Fibroblast of skin of right biceps (primary cell): ENCODE measurements at places on chromosomes 7 and 10.
A peak's percentile ranks its signal among the peaks of the same experiment; 100 is the strongest.

GRCh38 chr10:69045441-69046300 lies 42.2 kb upstream of the SRGN start:
- DNase-seq, result no peak

DNA sequence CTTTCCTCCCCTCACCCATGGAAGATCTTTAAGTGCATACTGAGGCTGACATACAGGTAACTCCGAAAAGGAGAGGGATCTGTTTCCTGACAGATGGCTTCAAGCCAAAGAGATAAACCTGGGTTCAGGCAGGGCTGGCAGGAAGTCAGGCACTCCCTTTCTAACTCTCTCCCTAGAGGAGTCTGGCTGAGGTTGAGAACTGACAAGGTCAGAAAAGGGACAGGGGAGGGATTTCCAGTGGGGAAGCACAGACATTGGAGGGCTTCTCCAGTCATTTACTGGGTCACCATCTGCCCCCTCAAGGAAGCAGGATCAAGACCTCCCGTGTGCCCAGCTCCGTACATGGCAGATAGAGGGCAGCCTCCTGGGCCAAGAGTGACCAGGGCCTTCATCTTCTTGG lies 31.6 kb downstream of the TLX1 start:
- DNase-seq, result no peak

- no peak for DNase-seq
Observed at GRCh38 chr10:85719408-85719807, 647.2 kb downstream of the GRID1 start.

GRCh38 chr10:48805848-48806247 lies 121.2 kb downstream of the WDFY4 start:
- no peak for DNase-seq

GRCh38 chr7:86644282-86645224 lies 844 bp downstream of the GRM3 start:
- DNase-seq, result no peak

- no peak for DNase-seq
Observed at GRCh38 chr10:118304521-118304920, 37.6 kb downstream of the FAM204A start.

- DNase-seq, result peak; percentile 45
Observed at GRCh38 chr7:116570306-116570705, 45.5 kb downstream of the CAV1 start.

GRCh38 chr10:6101181-6101580 lies 12.3 kb downstream of the RBM17 start:
- no peak for DNase-seq

- no peak for DNase-seq
Observed at GRCh38 chr7:1672851-1673486, 2.9 kb downstream of the ELFN1 start.
